Stimulated activated CD8-positive, alpha-beta memory T cell treated with anti-CD3 and anti-CD28 coated beads, Interleukin-4, amount 100 ng/mL, for 4 hours (primary cell): ENCODE measurements at places on chromosomes 11 and 22.

DNA sequence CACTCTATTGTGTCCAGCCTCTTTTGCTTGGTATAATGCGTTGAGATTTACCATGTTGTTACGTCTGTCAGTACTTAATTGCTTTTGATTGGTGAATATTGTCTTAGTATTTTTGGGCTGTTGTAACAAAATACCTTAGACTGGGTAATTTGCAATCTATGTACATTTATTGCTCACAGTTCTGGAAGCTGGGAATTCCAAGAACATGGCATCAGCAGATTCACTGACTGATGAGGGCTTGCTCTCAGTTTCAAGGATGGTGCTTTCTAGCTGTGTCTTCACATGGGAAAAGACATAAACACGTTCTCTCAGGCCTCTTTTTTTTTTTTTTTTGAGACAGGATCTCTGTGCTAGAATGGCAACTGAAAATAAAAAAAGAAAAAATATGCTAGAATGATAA is 46.7 kb upstream of the INCENP start:
- no peak for DNase-seq

DNA sequence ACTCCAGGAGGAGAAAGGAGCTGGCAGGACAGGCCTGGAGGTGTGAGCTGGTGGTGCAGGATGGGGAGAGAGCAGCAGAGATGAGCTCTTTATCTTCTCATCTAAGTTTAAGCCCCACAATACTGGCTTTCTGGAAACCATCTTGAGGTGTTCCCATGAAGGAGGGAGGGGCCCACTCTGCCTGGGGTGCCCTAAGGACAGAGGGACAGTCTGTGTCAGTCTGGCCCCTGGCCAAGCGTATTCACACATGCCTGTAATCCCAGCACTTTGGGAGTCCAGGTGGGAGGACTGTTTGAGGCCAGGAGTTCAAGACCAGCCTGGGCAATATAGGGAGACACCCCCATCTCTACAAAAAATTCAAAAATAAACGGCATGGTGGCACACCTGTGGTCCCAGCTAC is 8.9 kb downstream of the SERHL2 start:
- no peak for DNase-seq

DNA sequence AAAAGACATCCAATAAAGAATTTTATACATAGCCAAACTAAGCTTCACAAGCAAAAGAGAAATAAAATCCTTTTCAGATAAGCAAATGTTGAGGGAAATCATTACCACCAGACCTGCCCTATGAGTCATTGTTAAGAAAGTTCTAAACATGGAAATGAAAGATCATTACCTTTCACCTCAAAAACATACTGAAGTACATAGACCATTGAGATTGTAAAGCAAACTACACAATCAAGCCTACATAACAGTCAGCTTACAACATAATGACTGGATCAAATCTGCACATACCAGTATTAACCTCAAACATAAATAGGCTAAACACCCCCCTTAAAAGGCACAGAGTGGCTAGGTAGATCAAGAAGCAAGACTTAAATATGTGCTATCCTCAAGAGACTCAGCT is 501.0 kb upstream of the LUZP2 start:
- DNase-seq = no peak

DNA sequence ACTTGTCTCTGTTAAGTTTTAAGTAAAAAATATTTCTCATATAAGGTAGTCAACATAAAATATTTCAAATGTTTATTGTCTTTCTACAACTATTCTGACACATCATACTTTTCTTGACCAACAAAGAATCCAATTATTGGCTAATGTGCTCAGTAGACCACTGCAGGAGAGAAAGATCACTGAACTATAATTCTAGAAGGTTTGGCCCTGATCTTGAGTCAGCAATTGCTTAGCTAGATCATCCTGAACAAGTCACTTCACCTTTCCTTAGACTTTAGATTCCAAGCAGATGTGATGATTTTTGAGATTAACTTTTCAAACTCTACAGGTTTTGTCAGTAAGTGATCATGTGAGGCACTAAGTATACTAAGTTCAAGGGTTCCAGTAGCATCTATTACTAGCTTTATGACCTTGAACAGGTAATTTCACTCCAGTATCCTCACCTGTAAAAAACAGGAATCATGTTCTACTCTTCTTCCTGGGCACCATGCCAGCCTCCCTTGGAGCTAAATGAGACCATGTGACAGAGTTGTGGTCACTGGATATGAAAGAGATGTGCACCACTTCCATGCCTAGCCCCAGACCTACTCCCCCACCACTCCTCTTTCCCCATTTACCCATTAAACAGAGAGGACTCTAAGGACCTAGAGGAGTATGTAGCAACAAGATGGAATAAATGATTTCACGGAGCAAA is 17.3 kb downstream of the PGM2L1 start:
- DNase-seq = no peak

DNA sequence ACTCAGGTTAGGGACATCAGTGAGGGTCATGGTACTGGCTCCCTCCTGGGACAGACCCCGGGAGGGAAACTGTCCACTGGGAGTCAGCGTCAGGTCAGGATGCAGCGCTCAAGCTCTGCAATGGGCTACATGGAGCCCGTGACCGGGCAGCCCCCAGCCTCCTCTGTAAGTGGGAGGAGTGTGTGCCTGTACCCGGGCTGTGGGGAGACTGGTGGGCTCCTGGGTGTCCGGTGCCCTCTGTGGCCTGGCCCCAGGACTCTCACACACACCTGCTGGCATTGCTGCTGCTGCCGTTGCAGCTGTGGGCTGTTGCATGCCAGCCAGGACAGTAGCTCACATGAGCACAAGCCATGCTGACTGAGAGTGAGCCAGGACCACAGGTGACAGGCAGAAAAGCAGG is 630.3 kb downstream of the TBC1D22A start:
- no peak for DNase-seq

DNA sequence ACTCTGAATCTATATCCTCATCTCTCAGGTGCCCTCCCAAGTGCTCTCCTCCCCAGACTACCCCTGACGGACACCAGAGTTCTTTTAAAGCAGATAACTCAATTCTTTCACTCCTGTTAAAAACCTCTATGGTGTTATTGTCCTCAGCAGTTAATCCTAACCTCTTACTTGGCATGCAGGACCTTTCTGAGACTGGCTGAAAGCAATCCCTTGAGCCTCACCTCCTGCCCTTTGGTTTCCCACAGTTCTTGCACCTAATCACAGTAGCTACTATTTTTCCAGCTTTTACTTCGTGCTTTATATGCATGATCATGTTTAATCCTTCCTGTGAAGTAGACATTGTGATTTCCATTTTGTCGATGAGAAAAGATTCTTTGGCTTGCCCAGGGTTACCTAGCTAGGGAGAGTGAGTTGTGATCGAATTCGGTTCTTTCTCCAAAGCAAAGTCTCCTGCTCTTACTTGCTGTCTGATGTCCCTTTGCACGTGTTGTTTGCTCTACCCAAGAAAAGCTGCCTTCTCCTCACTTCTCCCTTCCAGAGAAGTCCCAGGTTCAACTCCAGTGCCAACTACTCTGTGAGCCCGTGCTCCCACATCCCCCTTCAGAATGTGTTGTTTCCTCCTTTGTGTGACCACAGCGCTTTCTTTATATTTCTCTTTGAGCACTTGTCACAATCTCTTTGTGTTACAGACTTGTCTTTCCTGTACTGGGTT is 2.1 kb downstream of the UBE2L3 start:
- DNase-seq = no peak

DNA sequence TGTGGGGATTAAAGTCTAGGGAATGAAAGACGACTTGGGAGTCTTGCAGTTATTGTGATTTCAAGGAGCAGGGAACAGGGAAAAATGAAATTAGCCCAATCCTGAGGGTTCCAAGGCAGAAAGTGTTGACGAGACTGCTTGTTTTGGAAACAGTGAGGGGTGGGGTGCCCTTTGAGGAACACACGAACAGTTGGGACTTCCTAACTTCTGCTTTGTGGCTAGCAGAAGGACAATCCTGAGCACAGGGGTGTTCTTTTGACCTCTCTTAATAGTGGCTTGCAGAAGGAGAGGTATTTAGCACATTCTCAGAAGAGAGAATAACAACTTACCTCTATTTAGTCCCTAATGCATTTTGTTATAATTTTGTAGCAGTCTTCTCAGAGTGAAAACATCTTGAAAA is 545.9 kb upstream of the ARHGAP42 start:
- no peak for DNase-seq

GRCh38 chr11:35978183-35978582 is 34.3 kb downstream of the LDLRAD3 start:
- DNase-seq = no peak

DNA sequence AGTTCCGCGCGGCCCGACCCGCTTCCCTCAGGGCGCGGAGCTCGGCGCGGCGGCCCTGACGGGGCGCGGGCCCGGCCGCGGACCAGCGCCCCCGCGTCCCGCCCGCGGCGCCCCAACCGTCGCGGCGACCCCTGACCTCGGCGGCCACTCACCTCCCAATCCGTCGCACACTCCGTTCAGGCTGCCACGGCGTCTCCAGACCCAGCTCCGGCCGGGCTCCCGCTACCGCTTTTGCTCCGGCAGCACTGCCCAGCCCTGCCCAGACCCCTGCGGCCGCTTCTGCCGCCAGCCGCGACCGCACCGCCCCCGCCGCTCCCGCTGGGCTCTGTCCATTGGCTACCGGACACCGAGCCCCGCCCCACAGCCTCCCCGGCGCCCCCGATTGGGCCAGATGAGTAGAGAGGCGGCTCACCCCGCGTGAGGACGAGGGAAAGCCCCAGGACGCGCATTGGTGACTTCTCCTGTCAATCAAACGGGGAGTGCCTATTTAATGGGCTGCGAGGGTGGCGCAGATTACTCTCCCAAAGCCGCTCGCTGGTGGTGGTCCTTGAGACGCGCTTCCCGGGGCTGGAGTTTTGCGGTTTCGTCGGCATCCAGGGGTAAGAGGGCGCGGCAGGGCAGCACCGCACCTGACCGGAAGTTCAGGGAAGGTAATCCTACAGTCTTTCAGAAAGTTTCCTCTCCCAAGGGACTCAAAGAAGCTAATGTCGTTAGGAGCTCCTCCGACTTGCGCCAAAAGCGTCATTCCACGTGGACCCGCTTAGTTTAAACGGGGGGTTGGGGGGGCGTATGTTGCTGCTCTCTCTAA is at the start of gene PACSIN2:
Gene PACSIN2 (minus strand): TSS at position 281 of the 808 bp plus-strand sequence. CDS start 103,069 bp downstream, outside the sequence.
- DNase-seq = peak; percentile 98

DNA sequence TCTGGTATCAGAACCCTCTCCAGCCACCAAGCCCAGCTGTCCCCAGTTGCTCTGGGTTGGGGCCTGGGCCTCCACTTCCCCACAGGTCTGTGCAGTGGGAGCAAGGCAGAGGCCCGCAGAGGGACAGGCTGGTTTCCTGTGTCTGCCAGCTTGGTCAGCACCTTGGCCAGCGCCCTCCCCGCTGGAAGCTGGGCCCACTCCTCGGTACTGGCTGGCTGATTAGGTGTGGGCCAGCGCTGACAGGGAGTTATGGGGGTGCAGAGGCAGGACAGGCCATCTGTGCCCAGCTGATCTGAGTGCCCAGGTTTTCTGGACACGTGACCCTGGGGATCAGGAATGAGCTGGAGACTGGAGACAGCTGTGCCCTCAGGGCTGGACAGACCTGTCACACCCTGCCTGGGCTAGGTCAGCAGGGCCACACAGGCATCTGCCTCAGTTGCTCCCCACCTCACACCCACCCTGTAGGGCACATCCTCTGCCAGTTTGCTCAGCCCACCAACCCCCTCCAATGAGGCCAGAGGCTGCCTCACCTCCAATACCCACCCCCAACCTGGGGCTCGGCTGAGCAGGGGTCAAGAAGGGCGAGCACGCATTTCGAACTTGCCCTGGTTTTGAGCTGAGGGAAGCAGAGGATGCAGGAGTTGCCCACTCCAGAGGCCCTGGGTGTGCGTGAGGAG is 175.3 kb downstream of the IGLL1 start:
- DNase-seq = no peak

- DNase-seq = no peak
Measured at GRCh38 chr11:65377036-65377435, 5.4 kb downstream of the SLC25A45 start.

- DNase-seq = no peak
Measured at GRCh38 chr11:118318124-118318523, 13.6 kb downstream of the CD3E start.

- no peak for DNase-seq
Measured at GRCh38 chr11:10401256-10401655, 53.8 kb upstream of the AMPD3 start.

DNA sequence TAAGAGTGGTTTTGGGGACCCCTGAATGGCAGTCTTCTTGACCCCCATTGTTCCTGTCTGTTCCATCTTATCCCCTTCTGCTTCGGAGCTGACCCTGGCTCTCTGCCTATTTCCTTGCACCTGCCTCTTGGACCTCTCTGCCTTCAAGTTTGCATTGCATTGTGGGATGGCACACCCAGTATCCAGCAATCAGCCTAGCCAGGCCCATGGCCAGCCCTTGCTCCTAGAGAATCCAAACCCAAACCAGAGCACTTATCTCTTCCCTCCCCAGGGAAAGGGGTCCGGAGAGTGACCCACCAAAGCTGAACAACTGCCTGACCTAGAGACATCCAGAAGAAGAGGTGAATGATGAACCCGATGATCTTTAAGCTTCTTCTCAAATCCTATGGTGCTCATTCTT is 607.3 kb upstream of the CADM1 start:
- DNase-seq = no peak

- DNase-seq = no peak
Measured at GRCh38 chr22:46022881-46023512, 46.0 kb upstream of the WNT7B start.

- no peak for DNase-seq
Measured at GRCh38 chr11:61340979-61341378, 8.0 kb downstream of the TKFC start.

- no peak for DNase-seq
Measured at GRCh38 chr11:8729067-8729466, 46.5 kb downstream of the RPL27A start.

- no peak for DNase-seq
Measured at GRCh38 chr11:64086258-64087123, 50.8 kb downstream of the FLRT1 start.

- DNase-seq = no peak
Measured at GRCh38 chr11:120775986-120776951, 247.6 kb upstream of the TBCEL start.

GRCh38 chr22:37267661-37268413 is 14.5 kb upstream of the CYTH4 start:
- no peak for DNase-seq

GRCh38 chr11:11422411-11423128 is 69.5 kb upstream of the CSNK2A3 start:
- DNase-seq = no peak

- DNase-seq = no peak
Measured at GRCh38 chr11:12211331-12212065, 101.1 kb downstream of the MICAL2 start.

- DNase-seq = no peak
Measured at GRCh38 chr22:37218771-37219411, 6.6 kb upstream of the SSTR3 start.

GRCh38 chr11:27945348-27945747 is 162.6 kb downstream of the KIF18A start:
- no peak for DNase-seq
